ENCODE measurements at places on chromosomes 3 and 15.

- no peak for DNase-seq
These were observed 30.1 kb downstream of the FBLN2 start for GRCh38 chr3:13579063-13579462.

DNA sequence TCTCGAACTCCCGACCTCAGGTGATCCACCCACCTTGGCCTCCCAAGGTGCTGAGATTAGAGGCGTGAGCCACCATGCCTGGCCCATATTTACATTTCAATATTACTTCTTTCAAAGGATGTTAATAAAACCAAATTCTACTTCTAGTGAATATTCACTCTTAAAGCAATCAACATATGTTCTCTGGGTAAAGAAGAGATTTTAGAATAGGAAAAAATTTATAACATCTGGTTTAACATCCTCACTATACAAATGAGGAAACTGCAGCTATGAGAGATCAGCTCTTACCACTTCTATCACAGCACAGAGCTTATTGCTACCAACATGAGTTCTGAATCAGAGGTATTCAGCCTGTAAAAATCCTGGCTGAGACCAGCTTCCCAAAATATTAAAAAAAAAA is 48.7 kb downstream of the IL17RD start:
- DNase-seq: no peak

GRCh38 chr3:52310861-52311575 is 5.1 kb upstream of the DNAH1 start:
- no peak for DNase-seq

GRCh38 chr3:52202384-52203077 is 4.6 kb downstream of the ALAS1 start:
- DNase-seq: no peak

GRCh38 chr3:39783680-39784079 is 25.7 kb upstream of the MYRIP start:
- no peak for DNase-seq

DNA sequence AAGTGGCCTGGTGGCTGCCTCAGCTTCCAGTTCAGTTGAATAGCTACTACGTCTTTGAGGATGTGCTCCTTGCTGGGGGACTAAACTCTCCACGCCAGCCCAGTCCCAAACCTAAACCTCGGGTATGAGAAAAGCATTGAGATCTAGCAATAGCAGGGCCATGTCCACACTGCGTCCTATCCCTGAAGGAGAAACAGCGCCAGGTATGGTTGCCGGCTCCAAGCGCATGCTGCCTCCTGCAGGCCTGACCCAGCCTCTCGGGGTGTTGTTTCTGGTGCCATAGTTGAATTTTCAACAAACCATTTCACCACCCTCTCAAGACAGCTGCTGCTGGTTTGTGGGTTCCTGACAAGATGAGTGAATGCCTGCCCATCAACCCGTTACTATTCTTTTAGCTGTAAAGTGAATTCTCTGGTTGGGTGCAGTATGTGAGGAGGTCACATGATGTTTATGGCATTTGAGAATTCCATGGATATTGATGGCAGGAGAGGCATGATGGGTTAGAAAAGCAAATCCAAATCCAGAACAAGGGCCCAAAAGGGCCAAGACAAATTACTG is 13.0 kb upstream of the SLC28A1 start:
- DNase-seq: no peak

DNA sequence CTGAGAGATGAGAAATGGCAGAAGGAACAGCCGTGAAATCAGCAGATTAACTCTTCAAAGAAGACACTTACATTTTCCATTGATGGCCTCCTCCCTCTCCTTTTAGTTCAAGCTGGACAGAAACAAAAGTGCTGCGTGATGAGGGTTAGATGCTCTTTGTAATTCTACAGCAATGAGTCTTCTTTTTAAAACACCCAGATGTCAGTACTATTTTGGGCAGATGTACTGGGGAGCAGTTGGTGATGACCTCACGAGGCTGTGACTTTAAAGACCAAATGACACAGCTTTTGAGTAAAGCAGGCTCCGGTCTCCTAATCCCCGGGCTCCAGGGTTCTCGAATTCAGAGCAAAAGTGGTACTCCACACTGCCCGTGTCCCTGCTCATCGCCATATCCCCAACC is 198.2 kb downstream of the SLCO3A1 start:
- no peak for DNase-seq

GRCh38 chr3:33544126-33544525 is 103.9 kb upstream of the UBP1 start:
- no peak for DNase-seq

DNA sequence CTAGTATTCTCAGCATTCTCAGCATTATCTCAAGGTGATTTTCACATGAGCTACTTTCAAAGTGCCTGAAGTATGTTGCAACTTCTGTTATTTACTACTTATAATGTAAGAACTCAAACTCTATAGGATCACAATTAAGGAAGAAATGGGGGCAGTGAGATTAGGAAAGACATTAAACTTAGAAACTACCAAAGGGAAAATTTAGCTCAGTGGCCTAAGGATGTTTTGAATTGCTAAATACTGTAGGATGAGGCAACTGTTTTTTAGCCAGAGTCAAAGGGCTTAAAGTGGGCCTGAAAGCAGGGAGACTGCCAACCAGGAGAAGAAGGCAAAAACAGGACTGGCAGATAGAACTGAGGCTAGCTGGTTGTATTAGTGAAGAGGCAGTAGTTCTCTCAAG is 55.5 kb upstream of the MBNL1 start:
- no peak for DNase-seq

GRCh38 chr3:180329187-180329586 is 272.8 kb upstream of the TTC14 start:
- DNase-seq: no peak

- DNase-seq: no peak
These were observed 9.2 kb downstream of the POC1A start for GRCh38 chr3:52144796-52145735.

GRCh38 chr3:153744889-153745288 is 376.3 kb upstream of the ARHGEF26 start:
- no peak for DNase-seq

- no peak for DNase-seq
These were observed 72.6 kb downstream of the TRAK1 start for GRCh38 chr3:42163622-42164244.

DNA sequence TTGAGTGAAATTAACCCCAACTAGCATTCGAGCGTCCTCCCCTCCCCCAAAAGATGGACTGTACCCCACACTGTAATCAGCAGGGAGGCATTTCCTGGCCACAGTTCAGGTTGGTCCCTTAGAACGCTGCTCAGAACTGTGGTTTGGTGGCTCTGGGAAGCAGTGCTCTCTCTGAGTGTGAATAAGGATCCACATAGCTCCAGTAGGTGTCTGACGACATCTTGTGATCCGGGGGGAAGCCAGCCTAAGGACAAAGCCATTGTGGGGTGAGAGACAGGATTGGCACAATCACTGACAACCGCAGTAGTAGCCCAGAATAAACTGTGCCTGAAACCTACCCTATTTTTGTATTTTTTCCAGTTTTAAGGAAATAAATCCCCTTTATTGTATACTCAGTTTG is 125.3 kb downstream of the IGF1R start:
- DNase-seq: no peak

DNA sequence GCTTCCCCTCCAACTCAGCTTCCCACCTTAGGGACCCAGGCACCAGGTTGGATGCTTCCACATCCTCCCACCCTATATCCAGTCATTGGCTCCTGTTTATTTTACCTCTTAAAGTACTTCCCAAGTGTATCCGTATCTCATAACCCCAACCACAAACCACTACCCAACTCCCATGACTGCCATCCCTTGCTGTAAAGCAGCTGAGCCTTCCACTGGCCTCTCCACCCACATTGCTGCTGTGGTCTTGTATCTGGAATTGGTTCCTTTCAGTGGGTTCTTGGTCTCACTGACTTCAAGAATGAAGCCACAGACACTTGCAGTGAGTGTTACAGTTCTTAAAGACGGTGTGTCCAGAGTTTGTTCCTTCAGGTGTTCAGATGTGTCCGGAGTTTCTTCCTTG is 79.8 kb upstream of the HRH1 start:
- DNase-seq: no peak

DNA sequence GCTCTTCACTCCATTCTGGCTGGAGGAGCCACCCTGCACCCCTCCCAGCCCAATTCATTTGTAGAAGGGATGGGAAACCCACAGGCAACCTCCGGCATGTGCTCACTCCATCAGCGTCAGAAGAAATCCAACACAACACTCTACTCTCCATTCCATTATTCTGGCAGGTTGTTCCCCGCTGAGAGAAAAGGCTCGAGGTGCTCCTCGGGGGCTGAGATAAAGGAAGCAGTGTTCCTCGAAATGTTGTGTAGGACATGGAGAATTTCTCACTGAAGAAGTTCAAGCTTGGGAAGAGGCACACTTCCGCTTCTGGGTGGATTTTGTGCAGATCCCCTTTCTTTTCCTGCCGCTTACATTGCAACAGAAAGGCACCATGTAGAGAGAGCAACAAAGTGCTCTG is 355.0 kb upstream of the CFAP20DC start:
- DNase-seq: no peak

DNA sequence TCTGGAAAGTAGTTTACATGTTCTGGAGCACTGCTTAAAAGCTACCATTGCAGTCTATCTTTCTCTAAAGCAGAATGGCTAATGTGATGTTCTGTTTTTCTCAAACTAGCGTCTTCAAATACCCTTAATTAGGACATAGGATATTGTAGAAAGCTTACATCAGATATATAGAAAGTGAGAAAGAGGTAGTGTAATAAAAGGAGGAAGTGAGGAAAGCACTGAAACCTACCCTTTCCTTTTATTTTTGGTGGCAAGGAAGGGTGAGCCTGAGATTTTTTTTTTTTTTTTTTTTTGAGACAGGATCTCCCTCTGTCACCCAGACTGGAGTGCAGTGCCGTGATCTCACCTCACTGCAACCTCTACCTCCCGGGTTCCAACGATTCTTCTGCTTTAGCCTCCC is 9.4 kb downstream of the SENP2 start:
- DNase-seq: no peak

DNA sequence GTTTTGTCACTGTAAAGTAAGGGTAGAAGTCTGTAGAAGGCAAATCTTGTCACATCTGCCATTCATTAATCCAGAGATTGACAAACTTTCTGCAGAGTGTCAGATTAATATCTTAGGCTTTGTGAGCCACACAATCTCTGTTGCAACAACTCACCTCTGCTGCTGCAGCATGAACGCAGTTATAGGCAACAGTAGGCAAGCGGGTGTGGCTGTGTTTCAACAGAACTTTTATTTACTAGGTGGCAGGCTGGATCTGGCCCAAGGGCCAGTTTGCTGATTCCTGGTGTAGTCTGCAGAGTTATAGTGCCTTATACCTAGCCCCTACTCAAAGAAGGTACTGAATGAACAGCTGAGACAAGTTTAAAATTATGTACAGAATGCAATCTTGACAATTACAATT is 396.7 kb downstream of the FOXP1 start:
- no peak for DNase-seq

DNA sequence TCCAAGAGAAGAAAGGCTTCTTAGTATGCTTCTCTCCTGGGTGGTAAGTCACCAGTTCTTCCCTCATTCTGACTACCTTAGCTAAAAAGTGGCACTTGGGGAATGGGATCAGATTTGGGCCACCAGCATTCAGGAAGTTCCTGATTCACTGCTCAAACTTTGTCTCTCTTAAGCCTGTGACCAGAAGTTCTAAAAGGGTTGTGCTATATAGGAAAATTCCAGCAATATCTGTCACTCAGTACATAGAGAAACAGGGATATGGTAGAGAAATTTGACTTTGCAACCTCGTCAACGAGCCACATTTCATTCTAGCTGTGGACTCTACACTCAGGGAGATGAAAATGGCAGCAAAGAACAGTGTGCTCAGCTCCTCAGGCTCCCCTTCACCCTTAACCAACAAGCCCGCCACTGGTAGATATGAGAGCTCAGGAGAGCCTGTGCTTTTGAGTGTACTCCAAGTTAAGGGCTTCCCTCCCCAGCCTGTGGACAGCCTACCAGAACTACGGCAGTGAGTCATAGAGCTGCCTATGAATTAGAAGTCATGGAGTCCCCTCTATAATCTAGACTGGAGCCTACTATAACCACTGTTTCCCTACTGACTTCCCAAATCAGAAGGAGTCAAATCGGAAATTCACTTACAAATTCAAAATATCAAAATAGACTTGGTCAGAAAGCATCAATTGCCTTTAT is 52.6 kb upstream of the MYO5C start:
- DNase-seq: no peak

DNA sequence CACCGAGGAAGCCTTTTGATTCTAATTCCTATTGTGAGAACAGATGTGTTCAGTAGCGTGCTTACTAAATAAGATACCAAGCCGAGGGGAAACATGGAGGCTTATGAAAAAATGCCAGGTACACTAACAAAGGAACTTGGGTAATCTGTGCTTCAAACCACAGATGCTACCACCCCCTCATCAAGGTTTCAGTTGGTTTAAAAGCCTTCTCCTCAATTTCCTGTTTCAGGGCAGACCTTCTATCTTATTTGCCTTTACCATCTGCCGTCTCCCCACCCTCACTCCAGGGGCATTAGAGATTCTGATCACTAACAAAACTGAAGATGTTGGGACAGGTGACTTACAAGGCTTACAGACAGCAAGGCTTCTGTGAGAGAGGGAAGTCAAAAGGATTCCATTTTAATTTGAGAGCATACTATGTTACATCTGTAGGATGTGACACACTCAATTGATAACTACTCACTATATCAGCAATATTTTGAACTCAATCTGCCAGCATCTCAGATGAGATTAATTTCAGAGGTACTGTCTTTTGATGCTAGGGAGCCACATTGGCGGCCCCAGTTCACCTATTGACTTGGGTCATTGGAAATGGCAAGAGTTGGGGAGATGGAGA is 60.6 kb upstream of the PLCL2 start:
- no peak for DNase-seq

- DNase-seq: peak; percentile 18
These were observed 38.8 kb upstream of the MLF1 start for GRCh38 chr3:158532099-158532734.

GRCh38 chr3:177523067-177523675 is 325.9 kb upstream of the TBL1XR1 start:
- no peak for DNase-seq

- no peak for DNase-seq
These were observed 59.4 kb upstream of the IMPG2 start for GRCh38 chr3:101379658-101380376.

DNA sequence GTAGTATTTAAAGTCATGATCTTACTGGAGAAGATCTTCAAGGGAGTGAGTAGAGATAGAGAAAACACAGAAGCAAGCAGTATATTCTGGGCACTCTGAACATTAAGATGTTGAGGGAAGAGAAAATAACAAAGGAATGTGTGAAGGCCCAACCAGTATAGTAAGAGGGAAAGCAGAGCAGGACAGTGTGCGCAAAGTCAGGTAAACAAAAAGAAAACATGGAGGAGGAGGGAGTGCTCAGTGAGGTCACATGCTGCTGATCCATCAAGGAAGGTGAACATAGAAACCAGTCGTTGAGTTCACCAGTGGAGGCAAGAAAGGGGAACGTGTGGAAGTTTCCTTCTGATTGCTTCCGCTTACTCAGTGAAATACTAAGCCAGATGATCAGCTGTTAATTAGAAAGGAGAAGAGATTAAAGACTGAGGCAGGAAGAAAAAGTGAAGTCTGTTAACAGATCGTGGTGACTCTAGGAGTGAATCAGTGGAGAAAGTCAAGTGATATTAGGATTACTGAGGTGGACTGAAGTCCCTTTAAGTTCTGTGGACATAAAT is 47.2 kb downstream of the OPA1 start:
- no peak for DNase-seq

- DNase-seq: no peak
These were observed 1.9 kb downstream of the PPP4R2 start for GRCh38 chr3:72998466-72998865.
